HS-5 (cell line): ENCODE measurements at places on chromosomes 3 and 15.

GRCh38 chr3:111763001-111763471 is 96.0 kb upstream of the PHLDB2 start:
- no peak for DNase-seq

GRCh38 chr15:77528968-77529319 is 103.8 kb downstream of the LINGO1 start:
- no peak for DNase-seq

GRCh38 chr3:192336286-192336685 is 391.1 kb downstream of the FGF12 start:
- no peak for DNase-seq

- DNase-seq: peak; percentile 26
Observed at GRCh38 chr3:125280668-125281361, 68.3 kb upstream of the SLC12A8 start.

GRCh38 chr3:16820485-16820884 is 64.3 kb upstream of the PLCL2 start:
- no peak for DNase-seq

DNA sequence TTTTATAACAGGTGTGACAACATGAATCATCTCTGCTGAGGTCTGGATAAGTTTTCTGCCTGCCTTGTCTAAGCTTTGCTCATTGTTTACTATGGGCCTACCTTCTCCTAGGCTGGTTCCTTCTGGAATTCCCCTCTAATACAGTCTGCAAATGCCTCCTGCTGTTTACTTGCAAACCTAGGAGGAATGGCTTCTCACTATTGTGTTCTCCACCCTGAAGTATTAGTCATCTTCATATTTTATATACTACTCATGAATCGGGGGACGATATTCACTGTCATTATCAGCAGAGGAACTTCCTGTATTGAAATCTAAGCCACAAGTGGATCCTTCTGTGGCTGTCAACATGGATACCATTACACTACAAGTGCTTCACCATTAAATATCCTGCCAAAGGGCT is 154.8 kb downstream of the PLCL2 start:
- DNase-seq: peak; percentile 86

GRCh38 chr3:188000361-188000861 is 153.5 kb upstream of the LPP start:
- DNase-seq: no peak

DNA sequence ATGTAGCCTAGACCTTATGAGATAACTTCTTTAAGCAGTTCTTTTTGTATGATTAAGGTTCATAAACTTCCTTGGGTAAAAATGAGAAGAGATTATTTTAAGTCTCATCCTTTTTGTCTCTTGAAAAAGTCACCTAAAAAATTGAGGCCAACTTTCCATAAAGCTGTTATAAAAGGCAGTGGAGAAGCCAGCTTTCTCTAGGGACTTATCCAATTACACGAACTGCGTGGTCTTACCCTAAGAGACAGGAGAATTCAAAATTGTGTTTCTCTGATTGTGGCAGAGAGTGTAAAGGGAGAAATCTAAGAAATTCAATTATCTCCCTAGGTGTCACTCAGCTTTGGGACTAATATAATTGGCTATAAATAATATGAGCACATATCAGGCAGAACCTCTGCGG is 262.0 kb downstream of the SHOX2 start:
- DNase-seq: no peak

GRCh38 chr3:193240436-193240849 is 579 bp upstream of the PLAAT1 start:
- DNase-seq: no peak

GRCh38 chr3:43747641-43748040 is 56.9 kb downstream of the ABHD5 start:
- no peak for DNase-seq

DNA sequence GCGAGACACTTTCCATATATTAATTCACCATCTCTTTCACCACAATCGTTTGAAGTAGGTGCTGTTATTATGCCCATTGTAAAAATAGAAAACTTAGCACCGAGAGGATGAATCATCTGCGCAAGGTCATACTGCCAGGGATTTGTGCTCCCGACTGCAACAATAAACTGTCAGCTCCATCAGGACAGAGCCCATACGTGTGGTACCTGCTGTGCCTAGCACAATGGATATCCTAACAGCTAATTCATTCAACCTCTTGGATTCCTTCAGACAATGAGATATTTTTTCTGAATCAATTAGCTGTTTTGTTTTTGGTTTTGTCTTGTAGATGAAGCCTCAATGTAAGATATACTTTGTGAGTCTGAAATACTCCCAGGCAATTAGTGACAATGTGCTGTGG is 32.3 kb upstream of the PROK2 start:
- DNase-seq: no peak

GRCh38 chr3:24548278-24548677 is 53.6 kb upstream of the THRB start:
- no peak for DNase-seq

- DNase-seq: no peak
Observed at GRCh38 chr3:153640689-153641665, 479.0 kb downstream of the RAP2B start.

- peak; percentile 5 for DNase-seq
Observed at GRCh38 chr3:22779737-22780136, 423.4 kb upstream of the UBE2E2 start.

DNA sequence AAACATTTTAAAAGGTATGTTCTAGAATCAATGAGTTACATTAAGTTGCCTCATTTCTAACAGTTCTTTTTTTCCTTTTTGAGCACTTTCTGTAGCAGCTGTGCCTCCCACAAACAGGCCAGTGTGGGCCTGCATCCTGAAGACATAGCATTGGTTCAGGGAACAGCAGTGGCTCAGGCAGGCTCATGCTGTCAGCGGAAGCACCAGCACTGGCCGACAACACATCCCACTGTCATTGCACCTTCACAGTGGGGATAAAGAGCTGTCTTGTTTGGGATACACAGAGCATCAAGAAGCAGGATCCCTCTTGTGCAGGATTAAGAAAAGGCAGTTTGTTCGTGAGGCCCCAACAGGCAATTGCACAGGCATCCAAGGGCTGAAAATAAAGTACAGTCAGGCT is 123.3 kb downstream of the MOBP start:
- DNase-seq: no peak

- DNase-seq: peak; percentile 78
Observed at GRCh38 chr3:74426571-74426970, 187.9 kb downstream of the CNTN3 start.

- no peak for DNase-seq
Observed at GRCh38 chr3:133158686-133159085, 120.5 kb downstream of the TMEM108 start.

DNA sequence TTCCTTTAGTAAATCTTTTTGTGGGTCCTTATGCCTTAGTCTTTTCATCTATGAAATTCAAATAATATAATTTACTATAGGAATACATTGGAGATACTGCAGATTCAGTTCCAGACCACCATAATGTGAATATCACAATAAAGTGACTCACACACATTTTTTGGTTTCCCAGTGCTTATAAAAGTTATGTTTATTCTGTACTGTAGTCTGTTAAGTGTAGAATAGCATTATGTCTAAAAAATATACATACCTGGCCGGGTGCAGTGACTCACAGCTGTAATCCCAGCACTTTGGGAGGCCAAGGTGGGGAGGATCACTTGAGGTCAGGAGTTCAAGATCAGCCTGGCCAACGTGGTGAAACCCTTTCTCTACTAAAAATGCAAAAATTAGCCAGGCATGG is 53.9 kb upstream of the PAQR5 start:
- no peak for DNase-seq

DNA sequence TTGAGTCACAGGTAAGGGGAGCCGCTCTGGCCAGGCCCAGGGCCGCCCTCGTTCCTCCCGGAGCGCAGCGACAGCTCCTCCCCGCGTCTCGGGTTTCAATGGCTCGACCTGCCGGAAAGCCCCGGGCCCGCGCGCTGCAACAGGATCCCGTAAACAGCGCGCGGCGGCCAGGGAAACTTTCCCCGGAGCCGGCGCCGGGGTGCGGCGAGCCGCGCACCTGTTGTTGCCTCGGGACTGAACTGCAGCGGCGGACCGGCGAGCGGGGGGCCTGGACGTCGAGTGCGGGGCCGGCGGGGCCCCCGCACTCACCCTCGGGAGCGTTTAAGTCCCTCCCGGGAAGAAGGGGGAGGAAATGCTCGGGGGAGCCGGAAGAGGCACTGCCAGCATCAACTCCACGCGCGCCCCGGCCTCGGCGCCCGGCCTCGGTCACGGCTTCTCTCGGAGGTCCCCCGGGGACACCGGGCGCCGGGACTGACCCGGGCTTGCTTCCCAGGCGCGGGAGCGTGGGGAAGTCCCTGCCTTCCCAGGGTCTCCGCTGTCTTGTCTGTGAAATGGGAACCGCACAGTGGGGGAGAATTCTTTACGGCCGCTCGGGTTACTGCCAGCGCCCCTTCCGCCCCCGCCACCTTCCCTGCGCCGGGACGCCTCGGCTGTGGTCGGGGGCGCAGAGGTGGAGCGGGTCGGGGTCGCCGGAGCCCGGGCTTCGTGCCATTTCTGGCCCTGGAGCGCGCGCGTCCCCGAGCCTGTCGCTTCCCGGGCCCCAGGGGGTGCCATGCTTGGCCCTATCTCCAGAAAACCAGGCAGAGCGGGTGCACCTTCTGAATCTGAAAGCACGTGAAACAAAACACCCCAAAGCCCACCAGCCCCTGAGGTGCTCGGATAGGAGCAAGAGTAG is 7.5 kb upstream of the PGPEP1L start:
- no peak for DNase-seq

- DNase-seq: no peak
Observed at GRCh38 chr15:68370768-68371151, 61.2 kb downstream of the ITGA11 start.

DNA sequence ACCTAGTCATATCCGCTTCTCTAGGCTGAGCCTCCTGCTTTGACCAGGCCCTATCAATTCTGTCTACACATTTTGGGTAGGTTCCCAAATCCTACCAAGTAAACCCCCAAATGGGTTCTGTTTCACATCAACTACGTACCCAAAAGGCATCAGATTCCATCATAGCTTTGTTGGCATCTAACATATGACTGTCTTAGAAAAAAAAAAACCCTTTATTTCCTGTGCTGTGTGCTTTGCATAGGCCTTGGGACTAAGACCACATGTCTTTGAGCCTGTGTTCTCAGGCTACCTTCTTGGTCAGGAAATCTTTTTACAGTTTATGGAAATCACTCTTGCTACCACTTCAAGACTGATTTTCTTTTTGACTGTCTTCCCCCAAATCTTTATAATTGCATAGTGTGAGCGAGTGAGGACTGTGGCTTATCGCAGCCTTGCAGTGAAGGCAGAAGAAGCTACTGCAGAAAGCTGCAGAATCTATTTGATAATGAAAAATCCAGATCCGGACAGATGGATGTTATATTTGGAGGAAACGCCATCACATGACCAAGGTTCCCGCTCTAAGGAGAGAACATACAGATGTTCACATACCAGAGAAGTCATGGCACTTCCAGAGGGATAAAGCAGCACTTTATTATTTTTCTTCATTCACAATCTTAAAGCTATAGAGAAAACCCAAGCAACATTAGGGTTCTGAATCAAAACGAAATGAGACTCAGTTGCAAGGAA is 111.2 kb downstream of the EOMES start:
- no peak for DNase-seq

DNA sequence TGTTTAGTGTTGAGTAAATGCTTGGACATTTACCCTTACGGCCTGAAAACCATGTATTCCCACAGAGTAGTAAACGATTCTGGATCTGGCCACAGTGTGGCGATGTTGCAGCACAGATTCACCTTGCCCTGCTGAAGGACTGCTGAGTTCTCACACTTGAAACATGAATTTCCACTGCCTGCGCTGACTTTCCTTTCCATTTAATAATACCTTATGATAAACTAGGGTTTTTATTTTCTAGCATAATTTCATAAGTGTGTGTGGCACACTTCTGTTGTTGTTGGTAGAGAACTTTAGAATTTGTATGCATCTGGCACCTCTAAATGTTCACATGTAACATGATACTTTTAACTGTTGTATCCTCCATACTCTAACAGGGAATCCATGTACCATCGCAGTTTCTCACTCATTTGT is 53.9 kb downstream of the C3orf38 start:
- peak; percentile 38 for DNase-seq

DNA sequence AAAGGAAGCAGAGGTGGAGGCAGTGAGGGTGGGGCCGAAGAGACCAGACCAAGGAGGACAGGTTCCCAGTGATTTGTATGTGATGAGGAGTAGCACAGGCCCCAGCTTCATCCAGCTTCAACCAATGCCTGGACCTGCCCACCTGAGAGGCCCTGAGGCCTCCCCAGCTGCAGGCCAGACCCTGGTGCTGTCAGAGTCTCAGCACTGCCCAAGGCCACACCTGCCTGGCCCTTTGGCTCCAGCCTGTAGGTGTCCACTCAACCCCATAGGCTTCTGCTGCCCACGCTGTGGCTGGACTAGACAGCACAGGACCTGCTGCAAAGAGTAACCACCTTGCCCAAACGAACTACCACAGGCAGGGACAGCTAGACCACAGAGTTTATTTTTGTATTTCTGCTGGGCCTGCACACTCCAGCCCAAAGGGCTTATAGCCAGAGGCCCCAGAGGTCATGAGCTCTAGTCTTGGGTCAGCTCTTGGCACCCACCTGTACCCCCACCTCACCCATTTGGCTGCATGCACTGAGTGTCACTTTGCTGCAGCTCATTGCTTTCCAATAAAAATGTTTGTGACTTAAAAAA is 81.9 kb upstream of the CDV3 start:
- DNase-seq: no peak

- DNase-seq: no peak
Observed at GRCh38 chr3:59446775-59447465, 397.1 kb upstream of the CFAP20DC start.

- peak; percentile 95 for DNase-seq
Observed at GRCh38 chr3:45551214-45552010, 43.1 kb upstream of the LIMD1 start.

DNA sequence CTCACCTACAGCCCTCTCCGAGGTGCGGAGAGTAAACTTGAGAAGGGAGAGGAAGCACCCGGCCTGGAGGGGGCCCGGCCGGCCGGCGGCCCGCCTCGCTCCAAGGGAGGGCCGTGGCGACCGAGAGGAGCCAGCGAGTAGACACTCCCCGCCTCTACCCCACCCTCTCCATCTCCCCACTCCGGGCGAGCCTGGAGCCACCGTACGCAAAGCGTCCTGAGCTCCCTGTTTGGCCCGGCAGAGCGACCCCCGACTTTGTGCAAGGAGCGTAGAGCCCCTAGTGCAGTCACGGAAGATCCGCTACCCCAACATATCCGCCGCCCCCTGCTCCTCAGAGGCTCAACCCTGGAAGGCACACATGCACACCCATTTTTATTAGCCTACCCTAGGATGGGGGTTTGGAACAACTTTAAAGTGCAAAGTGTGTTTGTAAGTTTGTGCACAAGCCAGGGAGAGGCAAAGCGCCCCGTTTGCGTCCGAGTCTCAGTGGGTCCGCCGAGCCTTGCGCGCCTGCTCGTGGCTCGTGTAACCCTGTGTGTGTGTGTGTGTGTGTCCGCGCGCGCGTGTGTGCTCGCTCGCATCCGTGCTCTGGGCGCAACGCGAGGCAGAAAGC is 508 bp upstream of the SMAD6 start:
- DNase-seq: no peak

DNA sequence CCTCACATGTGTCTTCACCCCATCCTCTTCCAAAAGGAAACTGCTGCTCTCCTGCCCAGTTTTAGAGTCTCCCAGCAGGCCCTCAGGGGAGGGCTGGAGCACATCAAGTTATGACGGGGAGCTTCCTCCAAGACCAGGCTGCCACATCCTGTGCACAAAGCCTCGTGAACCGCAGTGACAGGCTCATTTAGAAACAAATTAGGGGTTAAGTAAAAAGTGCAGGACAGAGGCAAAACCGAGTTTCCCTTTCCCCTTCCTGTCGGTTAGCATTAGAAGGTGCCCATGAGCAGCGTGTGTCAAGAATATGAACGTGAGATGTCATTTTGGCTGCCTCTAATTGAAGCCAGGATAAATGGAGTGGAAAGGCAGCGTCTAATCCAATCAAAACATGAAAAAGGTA is 199.7 kb downstream of the ARRDC4 start:
- no peak for DNase-seq

- DNase-seq: no peak
Observed at GRCh38 chr3:50542177-50543034, 25.1 kb downstream of the C3orf18 start.
